ENCODE measurements at places on chromosomes 1 and 21.

DNA sequence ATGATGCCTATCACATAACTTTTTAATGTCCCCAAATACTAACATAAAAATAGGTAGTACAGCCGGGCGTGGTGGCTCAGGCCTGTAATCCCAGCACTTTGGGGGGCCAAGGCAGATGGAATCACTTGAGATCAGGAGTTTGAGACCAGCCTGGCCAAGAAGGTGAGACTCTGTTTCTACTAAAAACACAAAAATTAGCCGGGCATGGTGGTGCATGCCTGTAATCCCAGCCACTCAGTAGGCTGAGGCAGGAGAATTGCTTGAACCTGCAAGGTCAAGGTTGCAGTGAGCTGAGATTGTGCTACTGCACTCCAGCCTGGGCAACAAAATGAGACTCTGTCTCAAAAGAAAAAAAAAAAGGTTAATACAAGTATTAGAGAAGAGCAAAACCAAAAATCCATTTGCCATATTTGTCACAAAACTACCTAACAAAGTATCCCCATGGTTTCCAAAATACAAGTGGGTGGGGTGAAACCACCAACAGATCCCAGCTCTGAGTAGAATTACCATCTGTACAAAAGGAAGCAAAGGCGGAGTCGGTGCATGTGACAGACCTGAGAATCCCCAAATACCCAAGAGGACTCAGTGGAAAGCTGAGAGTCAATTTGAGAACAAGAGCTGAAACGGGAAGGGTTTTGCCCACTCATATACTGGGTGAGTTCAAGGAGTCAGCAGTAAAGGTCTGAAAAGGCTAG is 113.2 kb downstream of the TOMM20 start:
- DNase-seq = no peak

DNA sequence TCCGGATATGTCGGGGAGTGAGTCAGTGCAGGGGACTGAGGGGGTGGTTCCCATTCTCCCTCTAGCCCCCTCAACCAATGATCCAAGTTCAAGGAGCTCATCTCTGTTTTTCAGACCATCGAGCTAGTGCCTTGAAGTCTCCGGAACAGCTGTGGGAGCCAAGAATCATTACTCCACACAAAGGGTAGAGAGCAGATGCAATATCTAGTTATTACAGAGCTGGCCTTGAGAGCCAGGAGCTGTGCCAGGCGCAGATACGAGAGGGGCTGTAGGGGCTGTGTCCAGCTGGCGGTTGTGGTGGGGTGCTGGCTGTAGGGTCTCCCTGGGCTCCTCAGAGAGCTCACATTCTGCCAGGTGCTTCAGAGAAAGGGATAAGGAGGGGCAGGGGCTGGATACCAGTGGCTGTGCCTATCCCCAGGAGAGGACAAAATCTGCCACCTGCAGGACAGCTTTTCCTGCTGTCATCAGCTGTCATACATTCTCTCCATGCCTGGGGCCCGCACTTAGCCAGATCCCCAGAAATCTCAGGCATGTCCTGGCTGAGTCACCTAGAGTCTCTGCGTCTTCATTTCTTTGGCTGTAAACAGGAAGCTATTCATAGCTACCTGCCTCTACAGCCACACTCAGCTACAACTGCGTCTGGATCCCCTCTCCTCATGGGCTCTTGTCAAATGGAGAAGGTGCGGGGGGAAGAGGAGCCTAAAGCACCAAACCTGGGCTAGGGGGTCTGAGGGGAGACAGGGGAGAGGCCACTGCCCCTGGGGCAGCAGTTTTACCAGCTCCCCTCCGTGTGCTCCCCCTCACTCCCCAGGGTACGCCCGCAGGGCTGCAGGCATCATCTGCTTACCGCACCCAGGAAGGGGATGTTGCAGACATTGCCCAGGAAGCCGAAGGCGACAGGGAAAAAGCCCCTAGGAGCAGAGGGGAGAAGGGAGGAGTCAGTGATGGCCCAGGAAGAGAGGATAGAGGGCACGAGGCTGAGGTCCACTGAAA is 2.4 kb upstream of the KISS1 start:
- peak; percentile 95 for DNase-seq

- DNase-seq = no peak
These were observed 1027.3 kb downstream of the KCNT2 start for GRCh38 chr1:195580988-195581387.

DNA sequence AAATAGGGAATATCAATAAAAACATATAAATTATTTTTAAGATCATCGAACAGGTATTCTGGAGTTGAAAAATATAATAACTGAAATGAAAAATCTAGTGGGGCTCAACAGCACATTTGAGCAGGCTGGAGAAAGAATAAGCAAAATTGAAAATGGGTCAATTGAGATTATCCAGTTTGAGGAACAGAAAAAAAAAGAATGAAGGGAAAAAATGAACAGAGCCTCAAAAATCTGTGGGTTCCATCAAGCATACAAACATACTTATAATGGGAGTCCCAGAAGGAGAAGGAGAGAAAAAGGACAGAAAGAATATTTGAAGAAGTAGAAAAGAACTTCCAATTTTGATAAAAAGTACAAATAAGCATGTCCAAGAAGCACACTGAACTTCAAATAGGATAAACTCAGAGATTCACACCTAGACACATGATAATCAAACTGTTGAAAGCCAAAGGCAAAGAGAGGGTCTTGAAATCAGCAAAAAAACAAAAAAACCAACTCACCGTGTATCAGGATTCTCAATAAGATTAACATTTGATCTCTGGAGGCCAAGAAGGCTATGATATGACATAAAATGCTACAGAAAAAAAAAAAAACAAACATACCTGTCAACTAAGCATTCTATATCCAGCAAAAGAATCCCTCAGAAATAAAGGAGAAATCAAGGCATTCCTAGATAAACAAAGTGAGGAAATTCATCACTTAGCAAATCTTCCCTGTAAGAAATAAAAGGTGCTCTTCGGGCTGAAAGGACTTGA is 5.4 kb upstream of the COQ8A start:
- DNase-seq = no peak

- DNase-seq = no peak
These were observed 37.1 kb upstream of the EXO1 start for GRCh38 chr1:241810769-241811405.

DNA sequence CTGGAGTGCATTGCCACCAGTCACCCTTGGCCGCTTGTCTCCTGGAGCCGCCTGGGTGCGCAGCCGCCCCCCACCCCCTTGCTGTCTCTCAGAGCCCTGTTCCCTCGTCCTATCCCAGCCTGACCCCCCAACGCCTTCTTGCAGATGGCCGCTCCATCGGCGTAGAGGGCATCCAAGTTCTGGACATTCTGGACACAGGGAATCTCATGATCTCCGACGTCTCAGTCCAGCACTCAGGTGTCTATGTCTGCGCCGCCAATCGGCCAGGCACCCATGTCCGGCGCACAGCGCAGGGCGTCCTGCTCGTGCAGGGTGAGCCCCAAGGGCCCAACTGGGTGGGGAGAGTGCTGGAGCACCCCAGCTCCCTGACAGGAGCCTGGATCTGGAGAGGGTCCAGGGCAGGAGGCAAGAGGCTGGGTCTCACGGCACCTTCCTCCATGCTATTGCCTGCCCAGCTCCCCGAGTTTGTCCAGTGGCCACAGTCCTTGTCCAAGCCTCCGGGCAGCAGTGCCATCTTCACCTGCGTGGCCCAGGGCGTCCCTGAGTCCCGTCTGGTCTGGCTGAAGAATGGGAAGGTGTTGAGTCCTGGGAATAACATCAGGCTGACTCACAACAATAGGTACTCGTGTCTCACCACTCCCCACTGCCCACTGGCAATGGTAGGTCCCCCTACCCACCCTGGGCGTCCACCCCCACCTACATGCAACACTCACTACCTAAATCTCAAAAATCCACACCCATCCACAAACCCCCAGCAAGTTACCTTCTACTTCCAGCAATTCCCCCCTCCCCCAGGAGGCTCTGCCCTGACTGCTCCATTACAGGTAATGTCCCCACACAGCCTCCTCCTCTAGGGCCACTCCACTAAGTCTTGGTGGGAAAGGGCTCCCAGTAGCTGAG is 24.6 kb downstream of the SLC27A3 start:
- DNase-seq = no peak

DNA sequence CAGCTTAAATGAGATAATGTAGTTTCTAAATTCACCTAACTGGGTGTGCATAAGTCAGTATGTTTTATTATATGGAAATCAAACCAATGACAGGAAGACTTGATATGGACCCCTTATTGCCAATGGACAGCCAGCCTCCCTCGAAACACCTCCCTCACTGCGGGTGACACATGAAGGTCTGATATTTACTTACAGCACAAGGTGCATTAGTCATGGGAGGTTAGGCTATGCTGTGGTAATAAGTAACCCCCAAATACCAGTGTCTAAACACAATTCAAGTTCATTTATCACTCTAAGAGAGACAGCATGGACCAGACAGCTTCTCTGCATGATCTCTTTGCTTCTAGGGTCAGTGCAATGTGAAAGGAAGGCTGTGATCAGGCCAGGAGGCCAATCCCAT is 126.0 kb upstream of the KCNJ6 start:
- DNase-seq = peak; percentile 94

DNA sequence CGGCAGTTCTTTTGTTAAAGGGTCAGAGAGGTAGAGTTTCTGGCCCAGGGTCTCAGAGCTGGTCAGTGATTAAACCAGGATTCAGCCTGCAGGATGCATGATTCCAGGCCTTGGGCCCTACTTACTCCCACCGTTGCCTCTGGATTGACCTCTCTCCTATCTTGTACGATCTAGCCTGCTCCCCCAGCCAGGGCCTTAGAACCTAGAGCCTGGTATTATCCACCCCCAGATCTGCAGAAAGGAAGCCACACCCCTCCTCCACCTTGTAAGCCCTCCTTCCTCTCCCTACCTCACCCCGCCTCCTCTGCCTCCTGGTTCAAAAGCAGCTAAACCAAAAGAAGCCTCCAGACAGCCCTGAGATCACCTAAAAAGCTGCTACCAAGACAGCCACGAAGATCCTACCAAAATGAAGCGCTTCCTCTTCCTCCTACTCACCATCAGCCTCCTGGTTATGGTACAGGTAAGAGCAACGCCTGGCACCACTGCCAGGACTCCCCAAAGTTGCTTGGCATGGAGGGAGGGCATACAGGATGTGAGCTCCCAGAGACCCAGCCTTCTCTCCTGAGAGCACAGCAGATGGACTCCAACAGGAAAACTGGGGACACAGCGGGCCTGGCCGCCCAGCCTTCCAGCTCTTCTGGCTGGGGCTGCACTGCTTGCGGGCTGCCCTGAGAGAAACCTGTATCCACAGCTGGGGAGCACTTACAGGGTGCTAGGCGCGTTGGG is at the start of gene CD52:
Gene CD52, plus strand, starts transcription at position 347 of the 726 bp plus-strand sequence. Its CDS starts 60 bp downstream, at position 407.
- no peak for DNase-seq

DNA sequence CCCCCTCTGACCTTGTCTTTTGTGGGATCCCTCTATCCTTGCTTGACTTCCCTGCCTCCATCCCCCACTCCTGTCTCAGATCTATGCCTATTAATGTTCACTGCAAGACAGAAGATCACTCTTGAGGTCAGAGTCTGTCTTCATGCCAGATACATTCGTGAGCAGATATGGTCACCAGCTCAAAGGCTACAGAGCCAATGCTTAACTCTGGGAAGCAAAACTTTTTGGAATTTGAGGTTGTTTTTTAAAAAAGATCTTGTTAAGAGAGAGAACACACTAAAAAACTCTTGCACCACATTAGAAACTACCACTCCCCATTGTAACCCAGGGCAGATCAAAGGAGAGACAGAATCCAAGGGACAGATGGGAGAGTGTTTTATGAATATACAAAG is 17.1 kb upstream of the A3GALT2 start:
- no peak for DNase-seq

- no peak for DNase-seq
These were observed 14.0 kb downstream of the LPGAT1 start for GRCh38 chr1:211816586-211816985.

GRCh38 chr1:107883562-107883961 is 81.4 kb downstream of the VAV3 start:
- DNase-seq = no peak

- peak; percentile 70 for DNase-seq
These were observed 4.4 kb upstream of the ELOVL1 start for GRCh38 chr1:43372172-43372571.

- DNase-seq = peak; percentile 82
These were observed 110.4 kb downstream of the SYT2 start for GRCh38 chr1:202599669-202600431.

GRCh38 chr21:34612557-34612956 is 2.4 kb downstream of the RCAN1 start:
- DNase-seq = no peak

GRCh38 chr1:97252076-97252475 is 530.5 kb downstream of the PTBP2 start:
- DNase-seq = peak; percentile 13

DNA sequence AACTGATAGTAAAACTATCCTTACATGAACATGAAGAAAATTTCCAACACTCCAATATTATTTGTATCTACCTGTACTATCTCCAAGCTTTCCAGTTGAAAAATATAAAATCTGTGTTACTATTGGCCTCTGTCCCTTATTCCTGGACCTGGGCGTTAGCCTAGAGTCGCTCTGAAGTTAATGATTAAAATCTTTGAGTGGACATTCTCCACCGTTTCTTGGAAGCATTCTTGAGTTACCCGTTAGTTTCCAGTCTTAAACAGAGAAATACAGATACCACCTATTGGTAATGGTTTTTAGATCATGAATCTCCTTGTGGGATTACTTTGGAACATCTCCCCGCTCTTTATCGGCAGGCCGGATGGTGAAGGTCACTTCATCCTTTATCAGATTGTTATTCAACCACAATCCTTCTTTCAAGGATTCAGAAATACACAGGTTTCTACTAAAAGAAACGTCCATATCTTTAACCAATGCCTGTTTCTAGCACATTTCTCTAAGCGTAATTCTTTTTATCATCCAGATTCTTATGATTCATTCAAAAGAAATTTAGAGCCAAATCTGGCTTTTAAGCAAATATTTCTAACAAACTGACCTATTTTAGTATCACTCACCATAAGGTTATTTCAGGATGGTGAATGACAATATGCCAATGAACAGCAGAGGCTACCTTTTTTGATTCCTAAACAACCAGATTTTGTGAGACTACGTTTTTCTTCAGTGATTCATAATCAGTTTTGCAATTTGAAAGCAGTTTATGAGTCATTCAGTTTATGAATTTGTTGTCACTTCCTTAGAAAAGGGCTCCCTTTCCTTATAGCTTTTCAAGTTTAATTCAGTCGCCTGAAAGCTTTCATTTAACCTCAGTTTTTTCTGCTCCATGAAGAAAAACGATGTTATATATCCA is 70.2 kb upstream of the ERRFI1 start:
- DNase-seq = peak; percentile 93

DNA sequence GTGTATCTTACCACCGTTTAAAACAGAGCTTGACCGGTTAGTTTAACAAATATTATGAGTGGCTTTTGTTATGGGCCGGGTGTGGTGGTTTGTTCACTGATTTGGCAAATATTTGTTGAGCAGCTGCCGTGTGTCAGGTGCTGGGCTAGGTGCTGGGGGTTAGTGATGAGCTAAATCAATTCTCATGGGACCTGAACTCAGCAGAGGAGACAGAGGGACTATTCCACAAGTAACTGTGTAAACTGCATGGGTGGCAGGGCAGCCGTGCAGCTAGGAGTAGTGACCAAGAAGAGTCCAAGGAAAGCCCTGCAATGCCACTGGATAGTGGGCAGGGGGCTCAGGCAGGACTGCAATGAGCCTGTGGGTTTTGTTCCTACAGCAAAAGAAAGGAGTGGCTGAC is 11.2 kb upstream of the C2CD2 start:
- no peak for DNase-seq

- DNase-seq = no peak
These were observed 36.6 kb downstream of the SLC9A1 start for GRCh38 chr1:27118440-27118689.
